ENCODE measurements at places on chromosomes 6 and 20.

DNA sequence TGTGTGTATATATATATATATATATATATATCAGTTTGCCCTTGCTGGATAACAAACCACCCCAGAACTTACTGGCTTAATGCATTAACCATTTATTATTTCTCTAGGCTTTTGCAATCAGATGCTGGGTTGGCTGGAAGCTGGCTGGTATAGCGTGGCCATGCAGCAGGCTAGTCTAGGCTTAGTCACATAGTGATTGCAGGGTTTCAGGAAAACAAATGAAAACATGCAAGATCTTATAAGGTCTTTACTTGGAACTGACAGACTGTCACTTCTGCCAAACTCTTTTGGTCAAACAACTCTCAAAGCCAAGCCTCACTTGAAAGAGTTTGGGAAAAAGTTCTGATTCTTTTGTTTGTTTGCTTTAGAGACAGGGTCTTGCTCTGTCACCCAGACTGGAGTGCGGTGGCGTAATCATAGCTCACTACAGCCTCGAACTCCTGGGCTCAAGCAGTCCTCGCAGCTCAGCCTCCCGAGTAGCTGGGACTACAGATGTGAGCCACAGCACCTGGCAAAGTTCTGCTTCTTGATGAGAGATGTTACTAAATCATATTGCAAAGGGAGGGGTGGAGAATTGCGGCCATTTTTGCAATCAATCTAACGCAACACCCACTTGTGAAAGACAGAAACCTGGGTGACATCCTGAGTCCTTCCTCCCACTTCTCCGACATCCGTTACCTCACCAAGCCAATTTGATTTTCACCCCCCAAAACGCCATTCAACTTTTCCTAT lies 74.6 kb upstream of the RNF24 start:
- peak; percentile 39 for DNase-seq

DNA sequence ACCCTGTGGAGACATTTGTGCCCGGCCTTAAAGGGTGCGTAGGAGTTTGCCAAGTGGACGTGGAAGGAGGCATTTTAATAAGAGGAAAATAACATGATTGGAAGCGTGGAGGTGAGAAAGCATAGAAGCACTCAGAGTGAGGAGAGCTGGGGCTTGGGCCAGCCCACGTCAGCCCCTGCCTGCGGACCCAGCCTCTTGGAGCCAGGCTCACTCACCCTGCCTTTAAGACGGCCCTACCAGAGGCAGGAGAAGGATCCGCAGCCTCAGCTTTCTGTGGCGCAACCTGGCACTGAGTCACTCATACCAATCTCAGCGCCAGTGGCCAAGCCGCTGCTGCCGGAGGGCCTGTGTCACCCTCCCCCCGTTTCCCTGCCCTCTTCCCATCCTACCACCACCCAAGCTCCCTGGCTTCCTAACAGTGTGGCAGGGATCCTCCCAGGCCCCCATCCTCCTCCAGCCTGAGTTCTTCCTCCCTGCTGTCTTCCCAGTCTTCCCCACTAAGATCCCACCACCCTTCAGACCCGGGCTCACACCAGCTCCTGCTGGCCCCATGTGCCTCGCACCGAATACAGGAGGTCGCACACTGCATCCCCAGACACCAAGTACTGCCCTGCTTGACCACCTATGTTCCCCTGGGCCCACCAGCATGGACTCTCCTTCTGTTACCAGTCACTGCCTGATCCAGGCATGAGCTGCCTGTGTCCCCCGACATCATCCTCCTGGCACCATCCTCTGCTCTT lies 285.2 kb downstream of the UST start:
- peak; percentile 92 for DNase-seq

DNA sequence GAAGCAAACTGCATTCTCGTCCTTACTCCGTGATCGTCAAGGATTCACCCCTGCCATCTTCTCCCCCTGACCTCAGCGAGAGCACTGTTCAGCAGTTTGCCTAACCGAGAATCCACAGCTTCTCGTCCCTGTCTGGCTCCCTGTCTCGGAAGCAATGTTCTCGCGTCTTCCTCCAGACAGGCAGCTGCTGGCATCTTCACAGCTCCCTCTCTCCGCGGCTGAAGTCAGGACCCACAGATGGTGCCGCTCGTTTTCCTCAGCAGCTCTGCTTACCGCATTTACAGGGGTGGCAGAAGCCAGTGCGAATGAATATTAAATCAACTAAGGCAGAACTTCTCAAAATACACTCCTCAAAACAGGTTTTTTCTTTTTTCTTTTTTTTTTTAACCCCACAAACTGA lies 18.9 kb upstream of the SLC22A2 start:
- DNase-seq, result no peak

GRCh38 chr6:17179530-17180073 lies 77.8 kb downstream of the STMND1 start:
- DNase-seq, result peak; percentile 16

DNA sequence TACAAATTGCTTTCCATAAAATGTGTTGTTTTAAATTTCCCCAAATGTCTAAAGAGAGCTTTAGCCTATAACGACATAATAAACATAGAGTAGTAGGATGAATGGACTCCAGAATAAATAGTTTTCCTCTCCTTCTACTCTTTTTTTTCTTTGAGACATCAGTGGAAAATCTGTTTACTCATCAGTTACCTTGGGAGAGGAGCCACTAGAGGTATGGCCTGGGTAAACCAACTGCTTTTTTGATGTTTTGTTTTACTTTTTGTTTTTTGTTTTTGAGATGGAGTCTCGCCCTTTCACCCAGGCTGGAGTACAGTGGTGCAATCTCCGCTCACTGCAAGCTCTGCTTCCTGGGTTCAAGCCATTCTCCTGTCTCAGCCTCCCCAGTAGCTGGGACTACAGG lies 8.3 kb upstream of the TGM3 start:
- no peak for DNase-seq

- DNase-seq, result no peak
These were observed 16.5 kb downstream of the SNAI1 start for GRCh38 chr20:49999329-49999728.

DNA sequence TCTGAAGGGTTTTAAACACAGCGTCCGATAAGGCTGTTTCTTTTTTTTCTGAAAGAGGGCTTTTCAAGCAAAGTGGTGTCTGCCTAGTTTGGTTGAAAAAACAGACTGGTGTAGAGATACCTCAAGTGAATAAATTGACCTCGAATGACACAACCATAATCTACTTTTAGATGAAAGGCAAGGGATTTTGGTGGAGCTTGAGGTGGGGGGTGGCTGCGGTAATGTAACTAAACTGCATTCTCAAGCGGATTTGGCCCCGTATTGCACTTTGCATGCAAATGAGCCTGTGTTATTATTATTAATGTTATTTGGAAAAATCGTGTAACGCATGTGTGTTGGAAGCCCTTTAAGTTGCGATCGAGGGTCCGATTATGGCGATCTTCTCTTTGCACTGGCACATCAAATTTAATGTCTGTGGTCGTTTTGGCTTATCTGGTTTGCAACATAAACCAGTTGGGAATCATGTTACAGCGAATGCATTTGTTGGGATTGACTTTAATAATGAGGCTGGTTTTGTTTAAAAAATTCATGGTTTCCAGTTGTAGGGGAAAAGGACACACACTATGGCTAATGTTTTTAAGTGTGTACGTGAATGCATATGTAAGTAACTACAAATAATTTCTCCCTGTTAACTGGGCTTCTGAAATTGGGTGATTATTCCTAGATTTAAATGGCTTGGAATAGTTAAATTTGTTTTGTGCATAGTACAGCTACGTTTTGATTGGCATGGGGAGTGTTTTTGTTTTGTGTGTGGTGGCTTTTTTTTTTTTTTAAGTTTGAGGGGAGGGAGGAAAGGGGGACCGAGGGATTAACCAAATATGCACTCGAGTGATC lies 1.0 kb downstream of the JARID2 start:
- no peak for DNase-seq

- DNase-seq, result peak; percentile 86
These were observed 32.1 kb upstream of the CENPW start for GRCh38 chr6:126307849-126308248.

- DNase-seq, result peak; percentile 7
These were observed 46.4 kb upstream of the FERMT1 start for GRCh38 chr20:6169251-6169650.

GRCh38 chr6:153698637-153699036 lies 340.4 kb upstream of the OPRM1 start:
- peak; percentile 11 for DNase-seq

DNA sequence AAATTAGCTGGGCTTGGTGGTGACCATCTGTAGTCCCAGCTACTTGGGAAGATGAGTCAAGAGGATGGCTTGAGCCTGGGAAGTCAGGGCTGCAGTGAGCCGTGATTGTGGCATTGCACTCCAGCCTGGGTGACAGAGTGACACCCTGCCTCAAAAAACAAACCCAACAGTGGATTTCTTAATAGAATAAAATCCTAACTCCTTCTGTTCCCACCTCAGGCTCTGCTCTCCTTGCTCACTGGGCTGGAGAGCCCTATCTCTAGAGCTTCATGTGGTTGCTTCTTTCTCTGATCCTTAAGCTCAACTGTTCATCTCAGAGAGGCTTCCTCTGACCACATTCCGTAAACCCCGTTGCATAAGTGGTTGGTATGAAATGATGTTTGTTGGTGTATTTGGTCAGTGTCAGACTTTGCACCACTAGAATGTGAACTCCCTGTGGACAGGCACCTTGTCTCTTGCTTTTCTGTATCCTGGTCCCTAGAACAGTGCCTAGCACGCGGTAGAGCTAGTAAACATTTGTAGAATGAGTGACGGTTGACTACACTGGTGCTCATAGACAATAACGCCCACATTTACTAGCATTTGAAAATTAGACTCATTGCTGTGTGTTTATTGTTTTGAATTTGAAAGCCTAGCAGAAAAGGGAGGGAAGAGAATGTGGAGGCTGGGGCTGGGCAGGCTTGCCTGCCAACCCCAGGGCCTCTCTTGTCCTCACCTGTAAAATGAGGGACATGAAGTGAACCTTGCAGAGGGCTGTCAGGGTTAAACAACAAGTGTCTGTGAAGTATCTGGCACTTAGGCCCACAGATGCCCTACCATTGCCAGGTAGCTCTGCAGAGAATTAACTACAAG lies 4.2 kb downstream of the MAPRE1 start:
- peak; percentile 40 for DNase-seq

- peak; percentile 93 for DNase-seq
These were observed 71.3 kb upstream of the TOX2 start for GRCh38 chr20:43843096-43843964.

Measured in fibroblast of skin of right biceps (primary cell).